ENCODE measurements at places on chromosomes 16 and 17.

DNA sequence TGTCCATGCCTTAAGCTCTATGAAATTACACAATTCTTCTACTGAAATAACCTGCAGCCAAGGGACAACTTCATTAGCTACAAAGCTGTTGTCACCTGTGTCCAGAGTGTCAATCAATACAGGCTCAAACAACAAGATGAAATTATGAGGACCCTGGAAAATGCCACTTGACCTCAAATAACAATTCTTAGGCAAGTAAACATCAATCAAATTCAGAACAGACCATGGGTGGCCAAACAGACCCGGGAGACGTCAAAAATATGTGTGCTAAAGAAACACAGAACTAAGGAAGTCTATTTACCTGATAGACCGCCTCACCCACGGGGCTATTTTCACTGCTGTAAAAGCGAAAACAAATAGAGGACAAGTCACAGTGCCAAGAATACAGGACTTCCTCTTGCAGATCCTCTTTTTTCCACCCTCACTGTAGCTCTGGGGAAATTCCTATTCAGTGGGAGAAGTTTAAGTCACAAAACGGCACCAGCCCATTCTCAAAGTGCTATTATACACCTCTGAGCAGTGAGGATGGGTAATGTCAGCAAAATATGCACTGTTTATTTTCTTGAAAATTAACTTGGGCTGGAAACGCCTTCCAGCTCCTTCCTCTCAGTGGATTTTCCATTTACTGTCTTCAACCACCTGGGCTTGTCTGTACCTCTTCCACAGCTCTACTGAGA, 2.7 kb downstream of the LITAF start:
- no peak for DNase-seq

DNA sequence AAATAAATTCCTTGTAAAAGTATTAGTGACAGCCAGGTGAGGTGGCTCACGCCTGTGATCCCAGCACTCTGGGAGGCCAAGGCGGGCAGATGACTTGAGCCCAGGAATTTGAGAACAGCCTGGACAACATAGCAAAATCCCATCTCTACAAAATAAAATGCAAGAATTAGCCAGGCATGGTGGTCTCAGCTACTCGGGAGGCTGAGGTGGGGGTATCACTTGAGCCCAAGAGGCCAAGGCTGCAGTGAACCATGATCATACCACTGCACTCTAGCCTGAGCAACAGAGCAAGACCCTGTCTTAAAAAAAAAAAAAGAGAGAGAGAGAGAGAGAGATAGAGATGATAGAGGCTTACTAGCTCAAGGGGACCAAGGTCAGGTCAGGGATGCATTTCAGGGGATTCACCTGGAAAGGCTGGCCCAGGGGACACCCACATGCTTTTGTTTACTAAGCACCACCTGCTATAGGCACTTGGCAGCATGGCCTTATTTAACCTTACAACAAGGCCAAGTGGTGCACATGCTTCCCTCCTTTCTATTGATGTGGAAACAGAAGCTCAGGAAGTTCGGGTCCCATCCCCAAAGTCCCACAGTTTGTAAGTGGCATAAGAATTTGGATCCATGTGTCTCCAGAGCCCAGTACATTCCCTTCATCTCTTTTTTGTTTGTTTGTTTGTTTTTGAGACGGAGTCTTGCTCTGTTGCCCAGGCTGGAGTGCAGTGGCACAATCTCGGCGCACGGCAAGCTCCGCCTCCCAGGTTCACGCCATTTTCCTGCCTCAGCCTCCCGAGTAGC, 12.4 kb upstream of the SRCIN1 start:
- peak; percentile 72 for DNase-seq

DNA sequence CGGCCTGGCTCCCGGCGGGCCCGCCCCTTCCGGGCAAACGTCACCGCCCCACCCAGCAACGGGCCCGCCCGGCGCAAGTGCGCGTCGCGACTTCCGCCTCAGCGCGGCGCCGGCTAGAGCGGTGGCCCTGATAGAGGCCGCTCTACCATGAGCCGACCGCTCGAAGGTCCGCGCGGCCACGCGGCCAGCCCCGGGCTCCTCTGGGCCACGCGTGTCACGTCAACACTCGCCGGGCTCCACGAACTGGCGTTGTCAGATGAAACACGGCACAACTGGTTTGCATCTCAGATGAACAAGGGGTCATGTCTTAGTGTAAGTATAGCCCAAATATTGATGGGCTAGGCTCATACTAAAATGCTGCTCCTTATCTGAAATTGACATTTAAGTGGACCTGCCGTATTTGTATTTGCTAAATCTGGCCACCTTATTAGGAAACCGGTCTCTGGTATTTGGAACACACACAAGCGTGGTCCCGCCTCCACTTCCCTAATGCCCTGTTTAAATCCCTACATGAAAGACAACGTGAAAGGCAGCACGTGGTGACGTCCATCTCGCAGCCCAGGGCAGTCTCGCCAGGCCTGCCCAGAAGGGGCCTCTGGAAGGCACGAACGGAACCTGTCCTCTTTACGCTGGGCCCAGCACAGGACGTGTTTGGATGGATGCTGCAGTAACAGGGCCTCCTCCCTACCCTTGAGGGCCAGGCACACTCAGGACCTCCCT, at the start of gene ZNF598:
ZNF598 (minus strand) TSS at position 31 of the 720 bp plus-strand sequence.
- DNase-seq = peak; percentile 91

GRCh38 chr17:58587713-58588117, 73.3 kb upstream of the MTMR4 start:
- peak; percentile 90 for DNase-seq

- DNase-seq = no peak
Observed at GRCh38 chr17:43918026-43918389, 10.7 kb upstream of the MPP2 start.

- DNase-seq = no peak
Observed at GRCh38 chr17:29571486-29571882, 3.0 kb downstream of the TP53I13 start.

GRCh38 chr17:21268596-21269188, 15.5 kb upstream of the NATD1 start:
- no peak for DNase-seq

DNA sequence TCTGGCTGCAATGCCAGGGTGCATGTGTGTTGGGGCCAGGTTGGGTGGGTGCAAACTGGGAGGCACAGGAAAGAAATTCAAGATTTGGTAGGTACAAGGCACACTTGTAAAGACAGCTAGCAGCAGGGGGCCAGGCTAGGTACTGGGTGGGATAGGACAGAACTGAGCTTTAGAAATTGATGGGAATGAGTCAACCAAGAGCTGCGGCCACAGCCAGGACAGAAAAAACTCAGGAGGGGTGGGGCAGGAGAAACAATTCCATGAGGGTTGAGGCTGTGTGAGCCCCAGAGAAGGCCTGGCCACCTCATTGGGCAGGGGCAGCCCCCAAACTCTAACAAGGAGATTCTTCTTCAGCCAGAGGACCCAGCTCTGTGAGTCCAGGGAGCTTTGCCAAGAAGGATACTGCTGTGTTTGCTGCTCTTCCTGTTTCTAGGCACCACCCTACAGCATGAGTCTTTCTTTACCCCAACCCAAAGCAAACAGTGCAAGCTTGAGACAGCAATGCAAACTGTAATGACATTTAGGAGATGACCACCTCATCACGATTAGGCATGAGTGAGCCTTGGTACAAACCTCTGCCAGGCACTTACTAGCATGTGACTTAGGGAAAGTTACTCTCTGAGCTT, 21.3 kb upstream of the CCDC182 start:
- DNase-seq = no peak

DNA sequence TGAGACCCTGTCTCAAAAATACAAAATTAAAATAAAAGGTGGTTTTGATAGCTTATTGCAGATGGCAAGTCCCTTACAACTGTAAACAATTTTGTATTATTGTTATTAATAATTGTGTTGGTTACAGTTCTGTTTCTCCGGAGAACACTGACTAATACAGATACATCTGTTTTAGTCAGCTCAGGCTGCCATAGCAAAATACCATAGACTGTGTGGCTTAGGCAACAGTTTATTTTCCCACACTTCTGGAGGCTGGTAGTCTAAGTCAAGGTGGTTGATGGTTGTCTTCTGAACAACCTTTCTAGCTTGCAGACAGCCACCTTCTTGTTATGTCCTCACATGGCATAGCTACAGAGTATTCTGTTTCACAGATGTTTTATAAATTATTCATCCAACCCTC, 14.2 kb upstream of the IL21R start:
- DNase-seq = no peak

- no peak for DNase-seq
Observed at GRCh38 chr17:3821101-3821500, 20.1 kb upstream of the ITGAE start.

- DNase-seq = no peak
Observed at GRCh38 chr17:81491761-81492160, 20.8 kb downstream of the ACTG1 start.

DNA sequence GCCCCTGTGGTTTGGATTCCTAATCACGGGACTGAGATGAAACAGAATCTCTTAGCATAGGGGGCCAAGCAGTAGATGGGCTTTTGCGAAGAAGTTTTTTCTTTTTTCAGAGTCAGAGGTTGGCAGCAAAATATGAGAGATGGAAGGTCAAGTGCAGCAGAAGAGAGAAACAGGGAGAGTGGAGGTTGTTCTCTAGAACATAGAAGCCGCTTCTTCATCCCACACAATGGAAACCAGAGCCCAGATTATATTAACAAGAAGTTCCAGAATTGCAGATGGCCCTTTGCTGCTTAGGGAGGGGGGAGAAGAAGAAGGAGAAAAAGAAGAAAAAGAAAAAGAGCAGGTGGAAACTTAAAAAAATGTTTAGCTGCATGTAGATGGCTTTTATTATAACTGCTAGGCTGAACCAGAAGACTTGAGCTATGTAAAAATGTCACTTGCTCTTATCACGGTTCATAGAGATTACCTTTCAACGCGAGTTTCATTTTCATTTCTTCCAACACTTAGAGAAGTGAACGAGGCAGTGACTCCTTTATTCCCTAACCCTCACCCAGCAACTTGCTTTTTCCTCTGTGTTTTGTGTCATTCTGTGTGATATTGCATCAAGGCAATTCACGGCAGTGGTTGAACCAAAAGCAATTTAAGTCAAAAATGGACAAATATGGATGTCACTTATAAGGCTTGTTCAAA, 737.5 kb downstream of the WWOX start:
- no peak for DNase-seq

- no peak for DNase-seq
Observed at GRCh38 chr17:9771465-9771864, 19.9 kb downstream of the DHRS7C start.

GRCh38 chr16:56625943-56626654, 518 bp downstream of the MT1E start:
- DNase-seq = no peak

- DNase-seq = no peak
Observed at GRCh38 chr16:14496786-14497185, 133.3 kb downstream of the PARN start.

- DNase-seq = peak; percentile 100
Observed at GRCh38 chr17:57868007-57868909, 18.4 kb upstream of the MRPS23 start.

- DNase-seq = no peak
Observed at GRCh38 chr17:861364-861763, 79.2 kb downstream of the MRM3 start.

- DNase-seq = no peak
Observed at GRCh38 chr16:24345704-24346103, 89.6 kb downstream of the CACNG3 start.

GRCh38 chr17:19671433-19671832, 22.9 kb downstream of the ALDH3A2 start:
- DNase-seq = no peak

- peak; percentile 83 for DNase-seq
Observed at GRCh38 chr17:60435244-60436167, 13.2 kb downstream of the CHCT1 start.

DNA sequence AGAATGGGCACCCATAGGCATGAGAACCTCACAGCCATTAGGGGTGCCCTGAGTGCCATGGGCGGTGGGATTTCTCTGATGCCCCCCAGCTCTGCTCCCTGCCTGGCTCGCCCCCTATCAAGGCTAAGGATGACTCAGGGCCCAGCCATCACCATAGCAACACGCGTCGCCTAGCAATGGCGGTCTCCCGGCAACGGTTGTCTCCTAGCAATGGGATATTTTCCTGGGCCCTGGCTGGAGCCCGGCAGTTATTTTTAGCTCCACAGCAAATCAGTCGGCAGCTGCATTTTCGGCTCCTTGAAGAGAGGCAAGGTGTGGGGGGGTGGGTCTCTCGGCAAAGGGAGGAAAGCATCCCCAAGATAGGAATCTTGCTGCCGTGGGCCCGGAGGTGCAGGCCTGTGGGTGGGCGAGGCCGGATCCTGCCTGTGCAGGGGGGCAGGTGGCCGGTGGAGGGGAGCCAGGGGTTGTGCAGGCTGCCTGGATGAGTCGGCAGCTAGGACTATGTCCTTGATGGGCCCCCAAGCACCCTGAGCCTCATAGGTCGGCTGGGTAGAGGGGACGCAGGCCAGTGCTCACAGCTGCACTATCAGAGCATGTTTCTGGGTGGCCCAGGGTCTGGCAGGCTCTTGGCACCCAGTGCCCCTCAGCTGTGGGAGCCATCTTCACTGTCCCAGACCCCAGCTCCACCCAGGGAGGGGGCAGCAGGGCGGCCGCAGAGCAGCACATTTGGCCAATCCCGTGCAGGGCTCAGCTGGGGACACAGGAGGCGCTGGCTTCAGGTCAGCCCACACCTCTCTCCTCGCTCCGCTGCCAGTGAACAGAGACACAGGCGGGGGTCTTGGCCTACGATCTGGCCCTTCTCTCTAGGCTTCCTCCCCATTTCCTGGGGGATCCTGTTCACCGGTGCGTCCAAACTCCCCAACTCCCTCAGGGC, 4.2 kb upstream of the FBXL16 start:
- DNase-seq = peak; percentile 87

- DNase-seq = no peak
Observed at GRCh38 chr17:65418622-65419021, 142.8 kb downstream of the AXIN2 start.

DNA sequence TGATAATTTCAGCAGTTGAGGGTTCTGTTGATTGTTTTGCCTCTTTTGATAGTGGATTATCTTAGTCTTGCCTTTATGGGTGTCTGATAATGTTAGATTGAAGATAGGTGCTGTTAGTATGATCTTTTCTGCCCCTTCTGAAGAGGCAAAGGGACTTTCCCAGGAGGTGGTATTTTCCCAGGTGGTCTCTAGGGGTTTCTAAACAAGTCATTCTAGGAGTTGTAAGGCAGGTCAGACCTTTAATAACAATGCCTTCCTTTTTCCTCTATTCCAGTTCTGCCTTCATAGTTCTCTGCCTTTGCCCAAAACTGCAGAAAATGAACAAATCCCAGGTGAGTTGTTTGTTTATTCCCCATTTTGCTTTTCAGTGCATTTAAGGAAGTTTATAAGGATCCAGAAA, 4.3 kb downstream of the ZFP1 start:
- DNase-seq = no peak

DNA sequence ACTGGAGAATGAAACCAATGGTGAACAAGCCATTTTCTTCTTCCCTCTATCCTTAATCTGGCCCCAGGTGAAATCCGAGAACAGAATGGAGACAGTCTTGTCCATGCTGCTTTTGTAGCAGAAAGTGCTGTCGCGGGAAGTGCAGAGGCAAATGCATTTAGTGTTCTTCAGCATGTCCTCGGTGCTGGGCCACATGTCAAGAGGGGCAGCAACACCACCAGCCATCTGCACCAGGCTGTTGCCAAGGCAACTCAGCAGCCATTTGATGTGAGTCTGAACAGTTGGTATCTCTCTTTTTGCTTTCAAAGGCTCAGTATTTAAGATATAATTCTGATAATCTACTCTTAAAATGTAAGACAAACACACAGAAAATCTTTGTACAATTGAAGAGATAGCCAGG, 18.7 kb downstream of the UQCRC2 start:
- no peak for DNase-seq

Data from NCI-H82 (cell line).